ENCODE measurements at places on chromosomes 1 and 21.

DNA sequence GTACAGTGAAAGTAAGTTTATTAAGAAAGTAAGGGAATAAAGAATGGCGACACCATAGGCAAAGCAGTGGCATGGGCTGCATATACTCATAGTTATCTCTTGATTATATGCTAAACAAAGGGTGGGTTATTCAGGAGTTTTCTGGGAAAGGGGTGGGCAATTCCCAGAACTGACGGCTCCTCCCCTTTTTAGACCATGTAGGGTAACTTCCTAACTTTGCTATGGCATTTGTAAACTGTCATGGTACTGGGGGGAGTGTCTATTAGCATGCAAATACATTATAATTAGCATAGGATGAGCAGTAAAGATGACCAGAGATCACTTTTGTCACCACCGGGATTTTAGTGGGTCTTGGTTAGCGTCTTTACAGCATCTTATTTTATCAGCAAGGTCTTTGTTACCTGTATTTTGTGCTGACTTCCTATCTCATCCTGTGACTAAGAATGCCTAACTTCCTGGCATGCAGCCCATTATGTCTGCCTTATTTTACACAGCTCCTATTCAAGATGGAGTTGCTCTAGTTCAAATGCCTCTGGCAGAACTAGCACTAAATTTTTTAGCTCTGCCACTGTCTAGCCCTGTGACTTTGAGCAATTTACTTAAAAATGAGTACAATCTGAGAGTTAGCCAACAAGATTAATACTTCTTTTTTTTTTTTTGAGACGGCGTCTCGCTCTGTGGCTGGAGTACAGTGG lies 110.3 kb upstream of the PALMD start:
- no peak for DNase-seq

GRCh38 chr21:17789656-17790055 lies 29.5 kb downstream of the C21orf91 start:
- no peak for DNase-seq

GRCh38 chr1:37811027-37811655 lies 3.1 kb upstream of the YRDC start:
- DNase-seq = no peak

DNA sequence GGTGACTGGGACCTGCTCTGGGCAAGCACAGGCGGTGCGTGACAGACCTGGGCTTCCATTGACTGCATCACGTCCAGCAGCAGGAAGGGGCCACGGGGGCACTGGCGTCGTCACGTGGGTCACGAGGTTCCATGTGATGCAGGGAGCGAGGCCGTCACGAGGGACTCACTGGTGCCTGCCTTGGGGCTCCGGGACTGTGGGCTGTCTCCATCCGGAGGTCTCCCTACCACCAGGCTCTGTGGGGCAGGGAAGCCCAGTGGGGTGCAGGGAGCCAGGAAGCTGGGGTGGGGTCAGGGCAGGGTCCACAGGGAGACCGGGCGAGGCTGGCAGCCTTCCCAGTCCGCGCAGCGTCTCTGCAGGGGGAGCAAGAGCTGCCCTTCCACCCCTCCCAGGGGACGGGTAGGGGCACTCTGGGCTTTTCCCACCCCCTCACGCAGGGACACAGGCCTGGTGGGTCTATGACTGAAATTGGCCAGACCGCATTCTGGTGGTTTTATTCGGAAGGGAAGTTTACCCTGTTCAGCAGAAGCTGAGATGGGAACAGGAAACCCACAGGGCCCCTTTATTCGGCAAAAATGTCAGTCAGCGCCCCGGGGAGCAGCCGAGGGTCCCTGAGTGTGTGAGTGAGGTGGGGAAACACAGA lies 416 bp upstream of the TNFRSF14 start:
- no peak for DNase-seq

GRCh38 chr1:4305526-4306301 lies 348.7 kb upstream of the AJAP1 start:
- DNase-seq = no peak

DNA sequence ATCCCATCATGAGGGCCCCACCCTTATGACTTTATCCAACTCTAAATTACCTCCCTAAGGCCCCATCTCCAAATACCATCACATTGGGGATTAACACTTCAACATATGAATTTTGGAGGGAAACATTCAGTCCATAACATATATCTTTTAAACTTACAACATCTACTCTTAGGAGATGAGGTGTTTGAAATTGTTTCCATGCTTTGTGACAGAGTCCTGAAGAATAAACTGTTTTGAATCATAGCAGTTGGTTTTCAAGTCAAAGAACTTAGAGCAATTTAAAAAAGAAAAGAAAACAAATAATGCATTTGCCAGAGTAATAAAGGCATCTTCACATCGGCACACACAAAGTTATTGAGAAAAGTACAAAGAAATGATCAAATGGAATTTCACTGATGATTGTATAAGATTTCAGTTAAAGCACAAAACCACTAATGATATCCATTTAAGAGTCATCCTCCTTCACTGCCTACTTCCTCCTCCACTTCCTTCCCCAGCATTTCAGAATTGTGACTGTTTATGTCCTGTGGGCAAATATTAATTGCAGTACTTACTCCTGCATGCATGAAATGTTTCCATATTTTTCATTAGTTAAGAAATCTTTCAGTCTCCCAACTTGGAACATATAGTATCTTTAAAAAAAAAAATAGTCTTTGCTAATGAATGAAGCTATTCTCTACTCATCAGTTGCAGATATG lies 202.0 kb downstream of the LRRC40 start:
- no peak for DNase-seq
